H1 (cell line): ENCODE measurements at places on chromosomes 4 and X. TPM values are rescaled to one million over a fixed set of nuclear protein-coding genes. Genes with fewer than 3 reads are reported as not detected.
A peak's percentile ranks its signal among the peaks of the same experiment; 100 is the strongest.

The DCAF12L2 gene
- total RNA-seq = 0.99 and 1.1 TPM in 2 replicates

The MAGEA2B gene
- 0.29 TPM in 1 of 2 replicates, not detected in the other for total RNA-seq

The NSUN7 gene
- 24.4 and 26.3 TPM in 2 replicates for total RNA-seq

The NLRP2B gene
- total RNA-seq = not detected in 2 replicates

The RBM41 gene
- 26.2 and 26.4 TPM in 2 replicates for total RNA-seq

The KDM6A gene
- 58.4 and 59.6 TPM in 2 replicates for total RNA-seq

The LUZP4 gene
- total RNA-seq = 0.17 TPM in 1 of 2 replicates, not detected in the other

The PRPS1 gene
- 102 and 110 TPM in 2 replicates for total RNA-seq

The CXCL8 gene
- total RNA-seq = not detected in 2 replicates

The CDKL5 gene
- 15.1 and 15.6 TPM in 2 replicates for total RNA-seq

GRCh38 chr4:77798385-77798784 lies 20.8 kb downstream of the CNOT6L start:
- no peaks in the 10 kb centered on the region for H3K4me1 ChIP-seq
- H3K4me3 ChIP-seq = no peak overlapping the region
- no peak for DNase-seq

DNA sequence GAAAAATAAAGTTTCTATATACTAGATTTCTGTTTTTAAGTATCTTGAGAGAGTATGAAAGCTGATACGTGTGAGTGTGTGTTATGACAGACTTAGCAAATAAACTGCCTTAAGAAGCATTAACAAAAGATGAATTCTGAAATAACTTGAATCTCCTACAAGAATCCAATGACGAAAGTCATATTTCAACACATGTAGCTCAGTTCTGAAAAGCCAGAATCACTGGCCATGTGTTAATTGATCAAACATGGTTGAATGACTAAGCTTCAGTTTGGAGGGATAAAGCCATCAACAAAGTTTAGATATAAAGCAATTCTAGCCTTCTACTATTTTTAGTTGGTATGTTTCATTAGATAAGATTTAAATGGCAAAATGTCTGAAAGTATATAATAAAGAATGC lies 88.5 kb upstream of the ETNPPL start:
- H3K36me3 ChIP-seq = no peaks in the 10 kb centered on the region
- H3K27ac ChIP-seq = no peak overlapping the region
- DNase-seq = no peak

- peaks cover 22% of the 10 kb centered on the region for H3K36me3 ChIP-seq
- no peak overlapping the region for H3K27ac ChIP-seq
- H3K27me3 ChIP-seq = no peaks in the 10 kb centered on the region
Measured at GRCh38 chr4:56475917-56476316, 8.5 kb downstream of the SRP72 start.

DNA sequence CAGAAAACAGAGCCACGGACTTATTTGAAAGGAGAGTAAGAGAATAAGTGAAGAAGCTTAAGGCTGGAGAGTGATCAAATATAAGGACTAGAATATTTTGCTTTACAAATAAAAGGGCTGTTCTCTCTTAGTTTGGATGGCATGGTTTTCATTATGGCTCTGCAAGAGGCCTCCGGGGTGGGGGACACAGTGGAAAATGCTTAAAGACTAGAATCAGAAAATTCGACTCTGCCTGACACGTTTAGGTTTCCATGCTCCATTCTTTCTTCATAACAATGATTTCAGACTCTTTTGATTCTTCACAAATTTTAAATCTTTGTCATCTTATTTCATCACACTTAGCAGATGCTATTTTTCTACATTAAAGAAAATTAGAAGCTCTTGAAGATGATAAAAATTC lies 632.4 kb upstream of the BOD1L1 start:
- no peak overlapping the region for H3K4me3 ChIP-seq
- DNase-seq = no peak
- H3K27me3 ChIP-seq = no peaks in the 10 kb centered on the region

DNA sequence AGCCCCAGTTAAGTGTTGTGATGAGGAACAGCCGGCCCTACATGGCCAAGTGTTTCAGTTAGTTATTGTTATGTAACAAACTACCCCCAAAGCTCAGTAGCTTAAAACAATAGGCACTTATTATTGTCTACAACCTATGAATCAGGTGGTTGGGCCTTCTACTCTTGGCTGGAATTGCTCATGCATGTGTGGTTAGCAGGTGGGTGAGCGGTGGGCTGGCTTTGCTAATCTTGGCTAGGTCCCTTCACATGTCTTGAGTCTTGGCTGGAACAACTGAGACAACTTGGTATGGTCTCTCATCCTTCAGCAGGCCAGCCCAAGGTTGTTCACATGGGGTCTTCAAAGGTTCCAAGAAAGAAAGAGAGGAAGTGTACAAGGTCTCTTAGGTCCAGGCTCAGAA lies 54.5 kb upstream of the CHRNA9 start:
- H3K27ac ChIP-seq = no peak overlapping the region
- no peak overlapping the region for H3K4me3 ChIP-seq
- H3K36me3 ChIP-seq = no peaks in the 10 kb centered on the region
- no peaks in the 10 kb centered on the region for H3K27me3 ChIP-seq

GRCh38 chr4:62191451-62192240 lies 991.5 kb downstream of the ADGRL3 start:
- H3K4me1 ChIP-seq = no peaks in the 10 kb centered on the region
- no peaks in the 10 kb centered on the region for H3K36me3 ChIP-seq
- H3K27me3 ChIP-seq = no peaks in the 10 kb centered on the region
- H3K4me3 ChIP-seq = no peak overlapping the region

GRCh38 chr4:138275963-138276621 lies 33.9 kb upstream of the SLC7A11 start:
- H3K4me3 ChIP-seq = no peak overlapping the region
- DNase-seq = no peak
- no peaks in the 10 kb centered on the region for H3K36me3 ChIP-seq
- H3K4me1 ChIP-seq = no peaks in the 10 kb centered on the region
- no peak overlapping the region for H3K27ac ChIP-seq

GRCh38 chr4:161252520-161253141 lies 911.2 kb downstream of the FSTL5 start:
- no peak overlapping the region for H3K27ac ChIP-seq
- no peaks in the 10 kb centered on the region for H3K27me3 ChIP-seq
- DNase-seq = no peak
- H3K4me3 ChIP-seq = no peak overlapping the region
- H3K36me3 ChIP-seq = no peaks in the 10 kb centered on the region

DNA sequence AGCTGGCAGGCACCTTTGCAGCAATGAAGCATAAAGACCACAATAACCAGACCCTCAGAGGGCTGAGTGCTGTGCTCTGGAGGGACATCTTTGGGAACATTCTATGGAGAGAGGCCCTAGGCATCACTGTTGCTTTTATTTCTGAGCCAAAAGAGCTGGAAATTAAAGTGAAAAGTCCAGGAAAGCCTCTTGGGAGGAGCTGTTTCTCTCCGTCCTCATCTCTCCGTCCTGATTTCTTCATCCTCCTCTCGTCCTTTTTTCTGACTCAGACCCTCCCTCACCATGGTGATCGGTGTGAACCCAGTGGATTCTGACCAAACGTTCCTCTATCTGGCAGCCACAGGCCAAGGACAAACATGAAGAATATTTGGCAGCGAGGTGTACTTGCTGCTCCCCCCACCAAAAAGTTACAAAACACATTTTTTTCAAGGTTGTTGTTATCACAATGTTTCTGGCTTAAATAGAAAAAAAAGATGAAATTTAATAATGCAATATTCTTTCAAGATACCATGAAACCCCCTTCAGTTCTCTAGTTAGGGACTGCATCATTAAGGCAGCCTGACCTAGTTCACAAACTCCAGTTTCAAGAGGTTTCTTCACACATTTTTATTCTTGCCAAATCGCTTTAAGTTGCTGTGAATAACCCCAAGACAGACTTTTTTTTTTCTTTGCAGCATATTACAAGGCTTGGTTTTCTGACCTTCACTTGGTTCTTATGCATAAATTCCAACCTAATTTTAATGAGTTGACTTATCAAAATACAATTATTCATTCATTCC lies 80.2 kb downstream of the SCD5 start:
- no peak overlapping the region for H3K27ac ChIP-seq
- H3K27me3 ChIP-seq = no peaks in the 10 kb centered on the region
- H3K36me3 ChIP-seq = no peaks in the 10 kb centered on the region
- no peaks in the 10 kb centered on the region for H3K4me1 ChIP-seq
- no peak for DNase-seq
- no peak overlapping the region for H3K4me3 ChIP-seq

DNA sequence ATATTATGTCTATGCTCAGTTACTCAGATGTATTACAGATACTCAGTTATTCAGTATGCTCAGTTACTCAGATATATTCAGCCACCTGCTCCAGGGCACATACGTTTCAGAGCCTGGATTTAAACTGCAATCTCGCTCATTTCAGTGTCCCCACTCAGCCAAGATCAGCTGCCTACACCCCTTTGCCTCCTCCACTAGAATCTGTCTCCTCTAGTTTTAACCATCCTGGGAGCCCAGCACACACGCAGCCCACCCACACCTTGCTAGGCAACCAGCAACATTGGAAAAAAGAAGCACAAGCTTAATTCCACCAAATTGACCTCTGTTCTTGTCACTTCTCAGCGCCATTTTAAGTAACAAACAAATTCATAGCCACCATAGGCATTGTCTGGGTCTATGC lies 246.2 kb downstream of the QDPR start:
- no peak for DNase-seq
- H3K27me3 ChIP-seq = no peaks in the 10 kb centered on the region
- no peak overlapping the region for H3K4me3 ChIP-seq
- H3K4me1 ChIP-seq = no peaks in the 10 kb centered on the region
- no peak overlapping the region for H3K27ac ChIP-seq

- H3K4me1 ChIP-seq = no peaks in the 10 kb centered on the region
- H3K36me3 ChIP-seq = no peaks in the 10 kb centered on the region
- no peak for DNase-seq
Measured at GRCh38 chr4:150021483-150021882, 56.8 kb upstream of the DCLK2 start.

GRCh38 chr4:95517576-95518345 lies 31.0 kb downstream of the UNC5C start:
- H3K27ac ChIP-seq = no peak overlapping the region
- H3K27me3 ChIP-seq = no peaks in the 10 kb centered on the region
- DNase-seq = no peak
- H3K36me3 ChIP-seq = no peaks in the 10 kb centered on the region
- no peaks in the 10 kb centered on the region for H3K4me1 ChIP-seq
- no peak overlapping the region for H3K4me3 ChIP-seq

DNA sequence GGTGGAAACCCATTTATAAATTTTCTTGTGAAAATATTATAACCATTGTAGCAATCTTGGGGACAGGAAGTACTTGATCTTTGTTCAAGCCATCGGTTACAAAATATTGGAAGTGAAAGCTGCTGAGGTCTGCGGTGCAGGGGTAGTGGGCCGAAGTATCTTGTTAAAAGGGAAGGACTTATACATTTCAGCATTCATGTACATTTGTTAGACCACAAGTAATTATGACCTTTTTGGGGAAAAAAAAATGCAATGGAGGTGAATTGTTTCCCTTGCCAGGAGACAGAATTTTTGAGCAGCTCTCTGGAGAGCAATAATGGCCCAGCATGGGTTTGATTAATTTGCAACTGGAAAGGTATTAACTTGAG lies 121.3 kb downstream of the EGF start:
- no peak for DNase-seq
- no peaks in the 10 kb centered on the region for H3K4me1 ChIP-seq
- no peaks in the 10 kb centered on the region for H3K27me3 ChIP-seq

DNA sequence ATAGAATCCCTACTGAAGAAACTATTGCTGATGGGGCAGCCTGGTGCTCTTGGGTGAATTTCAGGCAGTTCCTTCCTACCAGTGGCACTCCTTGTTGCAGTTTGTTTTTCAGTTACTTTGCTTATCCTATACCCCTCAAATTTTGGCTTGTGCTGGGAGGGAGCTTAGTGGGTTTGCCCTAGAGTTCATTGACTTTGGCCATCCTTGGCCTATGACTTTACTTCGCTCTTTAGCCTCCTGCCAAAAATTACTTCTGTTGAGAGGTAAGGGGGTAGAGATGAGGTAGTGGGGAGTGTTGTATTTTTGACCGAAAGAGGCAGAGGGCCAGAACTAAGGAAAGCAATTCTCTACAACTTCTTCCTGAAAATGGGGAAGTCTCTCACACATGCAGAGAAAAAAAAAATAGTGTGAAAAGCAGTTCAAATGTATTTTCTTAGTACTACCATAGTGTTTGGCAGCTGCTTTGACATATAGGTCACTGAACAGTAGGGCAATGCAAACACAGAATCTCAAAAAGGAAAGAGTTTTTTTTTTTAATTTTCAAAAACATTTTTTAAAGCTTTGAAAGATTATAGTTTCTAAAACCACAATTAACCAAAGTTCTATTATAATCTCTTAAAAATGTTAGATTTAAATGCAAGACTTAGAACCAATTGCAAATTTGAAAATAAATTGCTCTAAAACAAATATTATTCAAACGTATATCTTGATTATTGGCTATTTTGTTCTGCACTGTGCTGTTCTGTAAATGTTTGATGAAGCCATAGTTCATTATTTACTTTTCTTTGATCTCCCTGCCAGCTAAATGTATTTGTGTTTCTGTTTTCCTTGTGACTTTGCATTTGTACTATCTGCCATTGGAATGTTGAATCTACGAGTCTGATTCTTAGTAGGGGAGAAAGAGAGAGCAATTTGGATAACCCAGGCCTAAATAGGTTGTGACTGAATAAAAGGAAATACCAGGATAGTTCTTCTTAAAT lies 73.6 kb downstream of the DCK start:
- no peak overlapping the region for H3K4me3 ChIP-seq
- no peaks in the 10 kb centered on the region for H3K36me3 ChIP-seq
- no peaks in the 10 kb centered on the region for H3K4me1 ChIP-seq
- H3K27me3 ChIP-seq = no peaks in the 10 kb centered on the region
- H3K27ac ChIP-seq = no peak overlapping the region

DNA sequence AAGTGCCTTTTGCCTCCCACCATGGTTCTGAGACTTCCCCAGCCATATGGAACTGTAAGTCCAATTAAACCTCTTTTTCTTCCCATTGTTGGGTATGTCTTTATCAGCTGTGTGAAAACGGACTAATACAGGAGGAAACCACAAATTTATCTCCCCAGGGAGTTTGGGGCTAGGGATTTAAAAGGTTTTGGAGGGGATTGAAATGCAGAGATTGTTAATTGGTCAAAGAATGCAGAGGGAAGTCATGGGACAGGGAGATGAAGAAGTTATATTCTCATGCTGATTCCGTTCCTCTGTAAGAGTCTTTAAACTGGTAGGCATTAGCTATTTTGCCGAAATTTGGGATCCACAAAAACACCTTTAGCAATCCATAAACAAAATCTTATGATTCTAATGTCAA lies 57.9 kb downstream of the TKTL2 start:
- no peaks in the 10 kb centered on the region for H3K4me1 ChIP-seq
- peak; percentile 1 for DNase-seq
- no peaks in the 10 kb centered on the region for H3K36me3 ChIP-seq
- H3K27ac ChIP-seq = no peak overlapping the region
- H3K4me3 ChIP-seq = no peak overlapping the region

DNA sequence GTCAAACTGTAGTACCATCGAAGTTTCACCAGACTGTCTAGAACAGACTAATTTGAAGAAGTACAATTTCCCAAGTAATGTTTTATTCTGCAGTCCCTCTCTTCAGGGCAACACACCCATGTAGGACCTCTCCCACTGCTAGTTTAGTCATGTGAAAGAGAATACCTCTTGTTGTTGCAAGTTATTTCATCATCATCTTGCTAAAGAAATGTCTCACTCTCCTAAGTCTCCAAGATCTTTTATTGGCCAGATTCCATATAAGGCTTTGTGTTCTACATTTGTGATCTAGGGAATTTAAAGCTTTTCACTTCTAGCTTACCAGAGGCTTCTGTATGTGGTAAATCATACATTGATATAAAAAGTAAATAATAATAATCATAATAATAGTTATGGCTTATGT lies 745.3 kb upstream of the MAGEB2 start:
- no peak overlapping the region for H3K27ac ChIP-seq
- no peaks in the 10 kb centered on the region for H3K27me3 ChIP-seq
- no peak overlapping the region for H3K4me3 ChIP-seq
- no peaks in the 10 kb centered on the region for H3K4me1 ChIP-seq
- DNase-seq = no peak
- no peaks in the 10 kb centered on the region for H3K36me3 ChIP-seq
